ENCODE measurements at places on chromosomes 11 and 22.

- DNase-seq: peak; percentile 38
Observed at GRCh38 chr22:22770280-22770871, 117.2 kb upstream of the IGLL5 start.

- DNase-seq: no peak
Observed at GRCh38 chr11:67497656-67498291, 7.4 kb downstream of the PITPNM1 start.

GRCh38 chr11:68306636-68307035 is 5.8 kb upstream of the LRP5 start:
- DNase-seq: no peak

DNA sequence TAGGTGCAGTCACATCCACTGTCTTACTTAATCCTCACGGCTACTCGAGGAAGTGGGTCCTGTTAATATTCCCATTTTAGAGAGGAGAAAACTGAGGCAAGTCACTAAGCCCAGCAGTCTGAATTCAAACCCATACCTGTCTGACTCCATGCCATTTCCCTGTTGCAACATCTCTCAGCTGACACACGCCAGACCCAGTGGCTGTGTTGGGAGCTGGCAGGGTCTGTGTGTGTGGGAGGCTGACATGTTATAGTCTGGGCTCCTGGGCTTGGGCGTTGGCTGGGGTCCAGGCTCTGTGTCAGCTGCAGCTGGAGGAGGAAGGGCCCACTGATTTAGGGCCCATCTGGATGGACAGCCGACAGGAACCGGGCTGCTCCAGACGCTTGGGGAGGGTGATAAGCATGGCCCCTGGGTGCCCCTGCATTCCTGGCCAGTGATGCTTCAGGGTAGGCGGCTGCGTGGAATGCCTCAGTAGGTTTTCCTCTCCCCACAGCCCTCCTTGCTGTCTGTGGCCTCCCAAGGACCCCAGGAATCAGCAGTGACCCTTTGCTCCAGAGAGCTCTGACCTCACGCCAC is 562.5 kb downstream of the MN1 start:
- DNase-seq: peak; percentile 99

GRCh38 chr11:87501388-87501787 is 463.7 kb downstream of the TMEM135 start:
- DNase-seq: no peak

DNA sequence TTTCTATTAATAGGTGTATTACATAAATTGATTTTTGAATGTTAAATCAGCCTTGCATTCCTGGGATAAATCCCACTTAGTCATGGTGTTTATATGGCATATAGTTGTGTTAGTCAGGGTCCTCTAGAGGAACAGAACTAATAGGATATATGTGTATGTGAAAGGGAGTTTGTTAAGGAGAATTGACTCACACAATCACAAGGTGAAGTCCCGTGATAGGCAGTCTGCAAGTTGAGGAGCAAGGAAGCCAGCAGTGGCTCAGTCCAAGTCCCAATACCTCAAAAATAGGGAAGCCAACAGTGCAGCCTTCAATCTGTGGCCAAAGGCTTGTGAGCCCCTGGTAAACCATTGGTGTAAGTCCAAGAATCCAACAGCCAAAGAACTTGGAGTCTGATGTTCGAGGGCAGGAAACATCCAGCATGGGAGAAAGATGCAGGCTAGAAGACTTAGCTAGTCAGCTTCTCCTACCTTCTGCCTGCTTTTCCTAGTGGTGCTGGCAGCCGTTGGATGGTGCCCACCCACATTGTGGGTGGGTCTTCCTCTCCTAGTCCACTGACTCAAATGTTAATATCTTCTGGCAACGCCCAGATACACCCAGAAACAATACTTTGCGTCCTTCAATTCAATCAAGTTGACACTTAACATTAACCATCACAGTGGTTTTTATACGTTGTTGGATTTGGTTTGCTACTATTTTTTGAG is 12.9 kb downstream of the SFI1 start:
- DNase-seq: no peak

- DNase-seq: no peak
Observed at GRCh38 chr22:35539910-35540594, 579 bp upstream of the RASD2 start.

- no peak for DNase-seq
Observed at GRCh38 chr11:70844387-70844786, 408.0 kb downstream of the SHANK2 start.

GRCh38 chr11:111531136-111531535 is 9.4 kb upstream of the LAYN start:
- peak; percentile 29 for DNase-seq

- DNase-seq: no peak
Observed at GRCh38 chr11:125452125-125452470, 44.0 kb downstream of the FEZ1 start.

DNA sequence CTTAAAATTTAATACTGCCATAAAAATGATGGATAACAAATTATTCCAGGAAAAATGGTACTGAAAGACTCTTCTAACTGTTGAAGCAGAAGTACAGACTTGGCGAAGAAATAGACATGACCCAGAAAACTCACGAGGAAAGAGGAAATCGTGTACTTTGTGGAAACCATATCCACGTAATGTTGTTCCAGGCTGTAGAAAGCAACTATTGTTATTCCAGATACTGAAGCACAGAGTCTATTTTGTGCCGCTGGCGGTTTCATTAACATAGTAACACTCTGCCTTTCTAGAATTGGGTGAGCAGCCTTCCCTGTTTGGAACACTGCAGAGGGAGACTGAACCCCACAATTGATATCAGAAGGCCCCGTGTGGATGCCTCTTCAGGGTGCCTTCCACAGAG is 310.6 kb downstream of the TBC1D22A start:
- DNase-seq: no peak

DNA sequence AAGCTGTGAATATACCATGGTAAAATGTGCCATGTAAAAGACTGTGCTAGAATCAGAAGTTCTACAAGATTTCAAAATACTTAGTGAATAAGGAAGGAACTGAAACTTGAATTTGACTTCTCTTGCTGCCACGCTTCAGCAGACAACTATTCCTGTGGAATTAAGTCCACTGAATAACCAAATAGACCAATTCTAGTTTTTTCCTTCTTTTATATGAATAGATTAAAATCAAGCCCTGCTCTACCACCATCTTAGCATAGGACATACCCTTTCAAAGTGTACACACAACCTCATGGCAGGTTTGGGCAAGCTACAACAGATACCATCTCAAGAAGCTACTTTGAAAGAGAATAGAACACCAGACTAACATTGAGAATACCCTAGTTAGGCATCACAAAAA is 23.4 kb upstream of the CLNS1A start:
- no peak for DNase-seq

DNA sequence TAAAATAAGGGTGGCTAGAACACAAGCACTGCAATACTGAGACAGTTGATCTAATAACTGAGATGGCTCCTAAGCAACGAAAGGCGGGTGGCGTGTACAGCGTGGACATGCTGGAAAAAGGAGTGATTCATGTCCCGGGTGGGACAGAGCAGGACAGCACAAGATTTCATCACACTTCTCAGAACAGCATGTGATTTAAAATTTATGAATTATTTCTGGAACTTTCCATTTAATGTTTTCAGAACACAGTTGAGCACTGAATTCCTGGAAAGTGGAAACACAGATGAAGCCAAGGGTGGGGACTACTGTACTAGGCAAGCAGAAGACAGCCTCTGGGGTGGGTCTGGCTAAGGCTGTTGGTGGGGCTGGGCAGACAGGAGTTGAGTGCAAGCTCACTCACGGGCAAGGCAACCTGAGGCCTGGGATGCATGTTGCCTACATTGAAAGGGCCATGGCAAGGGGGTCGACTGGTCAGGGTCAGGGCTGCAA is 165.6 kb upstream of the DDI1 start:
- DNase-seq: peak; percentile 78

- DNase-seq: no peak
Observed at GRCh38 chr11:132855516-132855915, 676.8 kb downstream of the OPCML start.

GRCh38 chr11:15775015-15775541 is 581.3 kb downstream of the SOX6 start:
- peak; percentile 11 for DNase-seq

DNA sequence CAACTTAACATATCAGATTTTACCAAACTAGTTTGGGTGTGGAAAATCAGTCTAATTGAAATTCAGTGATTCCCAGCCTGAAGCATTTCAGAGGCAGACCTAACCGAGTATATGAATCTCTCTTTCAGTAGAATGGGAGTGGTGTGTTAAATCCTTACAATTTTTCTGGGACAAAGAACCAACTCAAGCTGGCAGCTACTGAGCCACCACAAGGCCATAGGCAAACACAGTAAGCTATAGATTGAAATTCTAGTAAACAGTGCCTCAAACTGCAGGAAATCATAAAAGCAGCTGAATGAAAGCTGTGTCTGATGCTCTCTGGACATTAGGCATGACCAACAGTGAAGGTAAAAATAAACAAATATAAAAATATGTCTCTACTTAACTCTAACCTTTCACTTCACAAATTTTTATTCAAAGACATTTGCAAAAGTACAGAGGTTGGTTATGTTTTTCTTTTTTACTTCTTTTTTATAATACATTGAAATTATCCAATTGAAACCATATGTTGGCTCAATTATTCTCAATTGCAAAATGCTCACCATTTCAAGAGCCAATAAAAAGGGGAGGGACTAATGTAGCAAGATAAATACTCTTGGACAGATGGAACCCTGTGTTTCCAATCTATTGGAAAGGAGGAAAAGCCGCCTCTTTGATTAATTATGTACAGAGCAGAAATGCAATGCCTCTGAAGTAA is 35.8 kb upstream of the FIBIN start:
- DNase-seq: peak; percentile 34

DNA sequence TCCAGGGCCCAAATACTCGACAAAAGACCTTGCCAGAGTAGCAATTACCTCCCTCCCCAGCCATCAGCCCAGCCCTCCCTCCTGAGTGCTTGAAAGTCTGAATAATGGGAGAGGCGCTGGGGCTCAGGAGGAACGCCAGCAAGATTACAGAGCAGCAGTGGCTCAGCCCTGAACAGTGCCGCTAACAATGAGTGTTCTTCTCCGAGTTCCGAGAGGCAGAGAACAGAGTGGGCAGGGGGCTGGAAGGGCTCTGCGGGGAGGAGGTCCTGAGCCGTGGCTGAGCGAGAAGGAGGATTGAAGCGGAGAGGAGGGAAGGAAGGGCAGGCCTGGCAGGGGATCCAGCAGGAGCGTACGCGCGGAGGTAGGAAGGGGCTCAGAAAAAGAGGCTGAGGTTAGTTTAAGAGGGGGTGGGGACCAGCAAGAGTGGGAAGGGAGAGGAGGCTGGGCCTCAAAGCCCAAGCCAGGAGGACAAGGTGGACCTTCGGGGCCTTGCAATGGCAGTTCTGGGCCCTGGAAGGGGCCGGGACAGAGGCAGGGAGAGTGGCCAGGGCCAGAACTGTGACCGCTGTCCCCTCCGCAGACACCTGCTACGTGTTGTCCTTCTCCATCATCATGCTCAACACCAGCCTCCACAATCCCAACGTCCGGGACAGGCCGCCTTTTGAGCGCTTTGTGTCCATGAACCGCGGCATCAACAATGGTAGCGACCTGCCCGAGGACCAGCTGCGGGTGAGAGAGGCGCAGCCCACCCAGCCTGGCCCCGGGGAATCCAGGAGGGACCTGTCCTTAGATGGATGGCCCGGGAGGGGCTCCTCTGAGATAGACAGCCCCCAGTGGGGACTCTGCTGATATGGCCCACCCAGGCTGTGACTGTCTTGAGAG is 20.6 kb downstream of the CYTH4 start:
- peak; percentile 46 for DNase-seq

GRCh38 chr22:48901324-48901723 is 926.3 kb downstream of the BRD1 start:
- no peak for DNase-seq

DNA sequence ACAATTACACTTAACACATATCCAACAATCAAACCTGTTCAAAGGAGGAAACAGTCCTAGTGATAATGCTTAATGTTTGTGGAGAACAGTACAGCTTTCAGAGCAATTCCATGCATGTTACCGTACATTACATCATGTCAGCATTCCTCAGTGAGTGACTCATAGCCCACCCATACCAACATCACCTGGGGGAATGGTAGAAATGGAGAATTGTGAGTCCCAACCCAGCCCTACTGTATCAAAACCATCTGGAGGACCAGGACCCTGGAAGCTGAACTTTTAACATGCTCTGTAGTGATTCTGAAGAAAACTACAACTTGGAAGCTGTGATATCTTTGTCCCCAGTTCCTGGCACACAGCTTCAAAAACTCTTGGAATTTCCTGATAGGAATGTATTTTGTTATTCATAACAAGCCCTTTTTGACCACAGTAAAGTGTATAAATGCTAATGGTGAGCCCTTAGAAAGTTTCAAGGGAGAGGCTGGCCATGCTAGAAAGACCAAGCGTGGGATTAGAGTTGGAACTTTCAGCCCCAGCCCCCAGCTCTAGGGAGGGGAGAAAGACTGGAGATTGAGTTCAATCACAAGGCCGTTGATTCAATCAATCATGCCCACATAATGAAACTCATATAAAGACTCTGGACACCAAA is 301.1 kb downstream of the BUD13 start:
- DNase-seq: peak; percentile 88

GRCh38 chr11:10926801-10927211 is 69.0 kb upstream of the ZBED5 start:
- no peak for DNase-seq

- no peak for DNase-seq
Observed at GRCh38 chr22:45966320-45966894, 10.6 kb downstream of the WNT7B start.

DNA sequence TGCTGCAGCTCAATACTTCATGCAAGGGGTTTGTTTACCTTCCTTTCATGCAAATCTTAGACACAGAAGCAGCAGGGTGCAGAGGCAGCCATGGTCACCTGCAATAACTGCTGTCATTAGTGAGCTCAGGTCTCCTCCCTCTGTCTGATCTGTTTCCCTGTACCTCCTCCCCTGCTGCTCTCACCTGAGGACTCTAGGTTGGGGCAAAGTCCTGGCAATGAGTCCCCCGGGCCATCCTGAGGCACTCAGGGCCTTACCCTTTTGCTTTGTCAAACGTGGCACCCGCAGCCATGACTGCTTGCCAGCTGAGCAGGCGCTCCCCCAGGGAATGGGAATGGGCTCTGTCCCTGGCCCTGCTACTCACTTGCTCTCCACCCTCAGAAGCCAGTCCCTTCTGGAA is 3.9 kb downstream of the LRRC10B start:
- no peak for DNase-seq

DNA sequence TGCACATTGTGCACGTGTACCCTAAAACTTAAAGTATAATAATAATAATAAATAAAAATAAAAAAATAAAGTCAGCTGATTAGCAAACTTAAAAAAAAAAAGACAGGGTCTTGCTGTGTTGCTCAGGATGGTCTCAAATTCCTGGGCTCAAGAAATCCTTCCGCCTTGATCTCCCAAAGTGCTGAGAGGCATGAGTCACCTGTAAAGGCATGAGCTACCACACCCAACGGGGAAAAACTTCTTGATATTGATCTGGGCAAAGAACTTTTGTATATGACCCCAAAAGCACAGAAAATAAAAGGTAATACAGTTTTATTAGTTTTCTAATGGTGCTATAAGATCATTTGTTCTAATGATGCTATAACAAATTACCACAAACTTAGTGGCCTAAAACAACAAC is 46.1 kb downstream of the ENTHD1 start:
- no peak for DNase-seq

DNA sequence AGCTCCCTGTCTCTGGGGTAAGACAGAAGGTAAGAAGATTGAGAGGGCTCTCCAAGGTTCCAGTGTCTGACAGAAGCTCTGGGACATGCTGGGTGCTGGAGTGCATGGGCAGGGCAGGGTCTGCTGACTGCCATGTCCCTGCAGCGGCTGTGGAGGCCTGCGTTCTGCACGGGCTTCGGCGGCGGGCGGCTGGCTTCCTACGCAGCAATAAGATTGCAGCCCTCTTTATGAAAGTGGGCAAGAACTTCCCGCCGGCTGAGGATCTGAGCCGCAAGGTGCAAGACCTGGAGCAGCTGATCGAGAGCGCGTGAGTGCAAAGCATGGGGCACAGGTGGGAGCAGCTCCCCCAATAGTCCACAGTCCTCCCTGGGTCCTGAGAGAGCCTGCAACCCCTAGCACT is 41.5 kb downstream of the SGSM1 start:
- no peak for DNase-seq

Measured in fibroblast of the aortic adventitia (primary cell).